ENCODE measurements at places on chromosomes 6 and 20. TPM values are rescaled to one million over a fixed set of nuclear protein-coding genes. Genes with fewer than 3 reads are reported as not detected.

HLA-DMA gene
- 93.2 TPM for polyA plus RNA-seq

FOXQ1 gene
- polyA plus RNA-seq: 11.7 TPM

SLC32A1 gene
- polyA plus RNA-seq: not detected

PAX1 gene
- not detected for polyA plus RNA-seq

WFDC5 gene
- not detected for polyA plus RNA-seq

OOEP gene
- polyA plus RNA-seq: not detected

CALHM5 gene
- polyA plus RNA-seq: 0.10 TPM

NRN1 gene
- 9.8 TPM for polyA plus RNA-seq

C2 gene
- polyA plus RNA-seq: 4.9 TPM

BHLHE23 gene
- not detected for polyA plus RNA-seq

SUMO4 gene
- not detected for polyA plus RNA-seq

PTK7 gene
- 31.1 TPM for polyA plus RNA-seq

PIM1 gene
- 59.1 TPM for polyA plus RNA-seq

COL11A2 gene
- not detected for polyA plus RNA-seq

ADGB gene
- not detected for polyA plus RNA-seq

CRYBG1 gene
- 13.4 TPM for polyA plus RNA-seq

Measured in stomach (tissue), 19 donors.